ENCODE measurements at places on chromosomes 5 and 9. TPM values are rescaled to one million over a fixed set of nuclear protein-coding genes. Genes with fewer than 3 reads are reported as not detected.

LCN2 gene
- total RNA-seq: 525 TPM

DNA sequence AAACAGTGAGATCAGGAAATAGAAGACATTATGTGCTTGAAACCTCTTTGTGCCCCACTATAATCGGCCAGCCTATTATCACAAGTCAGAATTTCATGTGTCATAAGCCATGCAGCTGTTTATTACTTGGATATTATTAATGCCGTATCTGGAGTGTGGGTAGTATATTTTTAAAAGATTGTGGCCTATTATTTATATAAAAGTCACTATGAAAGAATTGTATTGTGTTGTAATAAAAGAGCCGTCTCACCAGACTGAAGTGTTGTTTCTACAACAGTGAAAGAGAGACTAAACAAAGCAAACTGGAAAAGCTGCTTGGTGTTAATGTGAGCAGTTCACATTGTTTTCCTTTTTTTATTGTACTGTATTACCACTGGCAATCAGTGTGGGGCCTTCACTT is 449.1 kb downstream of the PSAT1 start:
- no peak for ATAC-seq

DNA sequence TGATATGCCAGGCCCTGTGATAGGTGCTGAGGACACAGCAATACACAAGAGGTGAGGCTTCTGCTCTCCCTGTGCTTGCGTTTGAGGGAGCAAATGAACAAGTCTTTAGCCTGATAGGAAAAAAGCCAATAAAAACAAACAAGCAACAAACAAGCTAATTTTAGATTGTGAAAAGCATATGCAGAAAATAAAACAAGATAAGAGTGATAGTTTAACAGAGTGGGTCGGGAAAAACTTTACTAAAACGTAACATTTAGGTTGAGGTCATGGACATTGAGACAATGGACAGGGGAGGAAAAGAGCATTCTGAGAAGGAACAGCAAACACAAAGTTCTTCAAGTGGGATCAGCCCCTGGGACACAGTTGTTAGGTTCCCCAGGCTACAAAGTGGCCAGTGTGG is 4.3 kb downstream of the SMIM3 start:
- no peak for ATAC-seq

DNA sequence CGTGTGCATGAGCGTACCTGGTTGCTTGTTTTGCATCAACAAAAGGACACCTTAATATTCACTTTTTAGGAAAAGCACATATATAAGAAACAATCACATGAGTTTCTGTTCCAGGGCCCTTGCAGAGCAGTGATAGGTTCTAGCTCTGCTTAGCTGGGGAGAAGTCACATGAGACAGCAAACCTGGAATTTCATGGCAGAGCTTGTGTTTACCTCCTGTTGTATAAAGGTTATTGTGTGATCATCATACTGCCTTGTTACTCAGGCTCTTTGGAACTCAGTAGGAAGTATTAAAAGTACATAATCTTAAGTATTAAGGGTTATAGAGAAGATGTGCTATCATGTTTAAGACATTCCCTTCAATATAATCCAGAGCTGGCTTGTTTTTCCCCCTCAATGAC is 18.0 kb upstream of the VLDLR start:
- no peak for ATAC-seq

IQGAP2 gene
- total RNA-seq: 4.2 TPM

ACSL6 gene
- total RNA-seq: 0.08 TPM

- peak; percentile 41 for ATAC-seq
Measured at GRCh38 chr9:27441741-27442070, 82.4 kb upstream of the IFNK start.

CACFD1 gene
- 7.4 TPM for total RNA-seq

GRCh38 chr9:137454597-137455358 is 4.4 kb downstream of the NSMF start:
- peak; percentile 17 for ATAC-seq

GRCh38 chr9:22416692-22417060 is 29.9 kb upstream of the DMRTA1 start:
- no peak for ATAC-seq

- ATAC-seq: no peak
Measured at GRCh38 chr9:82057805-82058204, 69.2 kb downstream of the SPATA31D1 start.

SNX18 gene
- 16.2 TPM for total RNA-seq

DNA sequence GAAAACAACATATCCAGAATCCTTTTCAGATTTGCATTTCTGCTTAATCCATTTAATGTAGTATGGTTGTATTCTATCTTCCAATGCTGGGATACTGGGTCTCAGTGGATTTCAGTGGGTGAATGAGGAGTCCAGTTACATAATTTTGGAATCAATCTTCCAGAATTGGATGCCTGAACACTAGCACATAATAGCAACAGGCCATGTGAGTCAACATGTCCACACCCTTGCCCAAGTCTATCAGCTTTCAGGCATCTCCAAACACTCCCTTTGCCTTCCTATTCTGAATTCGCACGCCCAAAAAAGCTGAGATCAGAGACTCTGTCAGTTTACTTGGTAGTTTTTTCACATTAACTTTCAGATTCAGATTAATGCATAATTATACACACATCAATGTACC is 202.6 kb downstream of the TSSK1B start:
- peak; percentile 83 for ATAC-seq

NACC2 gene
- total RNA-seq: 7.0 TPM

DNA sequence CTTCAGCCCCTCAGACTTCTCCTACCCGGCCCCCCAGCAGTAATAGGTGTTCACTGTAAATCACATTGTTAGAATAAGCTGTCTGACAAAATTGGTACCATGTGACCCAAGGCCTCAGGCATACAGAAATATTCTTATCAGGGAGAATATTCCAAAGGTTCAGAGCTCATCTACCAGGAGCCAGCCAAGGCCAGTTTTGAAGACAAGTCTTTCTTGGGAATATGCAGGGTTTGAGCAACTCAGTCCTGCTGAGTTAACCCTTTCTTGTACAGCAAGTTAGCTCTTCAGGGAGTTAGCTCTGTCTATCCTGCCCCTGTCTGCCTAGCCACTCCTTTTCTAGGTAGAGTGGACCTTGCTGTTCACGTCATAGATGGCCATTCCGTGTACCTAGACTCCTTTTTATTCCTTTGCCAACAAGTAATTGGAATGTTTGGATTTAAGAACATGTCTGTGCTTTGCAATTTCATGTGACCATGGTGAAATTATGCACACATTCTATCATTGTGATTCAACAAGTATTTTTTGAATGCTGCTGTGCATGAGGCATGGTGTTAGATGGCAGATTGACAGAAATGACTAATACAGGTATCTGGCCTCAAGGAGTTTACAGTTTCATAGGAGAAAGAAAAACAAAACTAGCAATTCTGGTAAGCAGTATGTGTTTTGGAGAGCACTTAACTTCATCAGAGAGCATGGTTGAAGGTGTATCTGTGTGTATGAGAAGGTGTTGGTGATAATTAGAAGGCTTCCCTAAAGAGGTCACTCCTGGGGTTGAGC is 22.6 kb downstream of the TGFBR1 start:
- ATAC-seq: peak; percentile 93

WDR36 gene
- 23.1 TPM for total RNA-seq

KCNN2 gene
- total RNA-seq: 0.36 TPM

FOXD1 gene
- 0.88 TPM for total RNA-seq

CCNJL gene
- total RNA-seq: 2.6 TPM

- no peak for ATAC-seq
Measured at GRCh38 chr9:123373946-123374345, 17.9 kb downstream of the CRB2 start.

ADGRD2 gene
- total RNA-seq: 0.08 TPM

DNA sequence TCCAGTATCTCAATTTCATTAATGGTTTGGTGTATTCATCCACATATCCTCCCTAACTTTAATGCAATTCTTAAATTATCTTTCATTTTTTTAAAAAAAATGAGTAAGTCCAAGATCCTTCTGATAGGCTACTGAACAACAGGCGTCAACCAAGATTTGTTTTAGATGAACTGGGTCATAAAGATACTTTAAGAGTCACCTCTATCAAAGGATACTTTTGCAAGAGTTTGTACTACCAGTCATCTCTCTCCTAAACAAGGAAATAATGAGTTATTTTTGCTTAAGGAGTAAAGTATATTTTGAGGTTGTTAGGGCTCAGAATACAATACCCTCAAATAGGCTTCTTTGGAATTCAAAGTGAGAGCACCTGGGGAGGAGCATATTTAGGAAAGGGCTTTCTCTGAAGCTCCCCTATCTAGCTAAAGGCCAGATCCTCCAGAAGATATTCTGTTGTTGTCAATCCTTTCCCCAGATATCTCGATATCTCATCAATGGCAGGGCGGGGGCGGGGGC is 25.8 kb downstream of the HAVCR1 start:
- ATAC-seq: no peak

DNA sequence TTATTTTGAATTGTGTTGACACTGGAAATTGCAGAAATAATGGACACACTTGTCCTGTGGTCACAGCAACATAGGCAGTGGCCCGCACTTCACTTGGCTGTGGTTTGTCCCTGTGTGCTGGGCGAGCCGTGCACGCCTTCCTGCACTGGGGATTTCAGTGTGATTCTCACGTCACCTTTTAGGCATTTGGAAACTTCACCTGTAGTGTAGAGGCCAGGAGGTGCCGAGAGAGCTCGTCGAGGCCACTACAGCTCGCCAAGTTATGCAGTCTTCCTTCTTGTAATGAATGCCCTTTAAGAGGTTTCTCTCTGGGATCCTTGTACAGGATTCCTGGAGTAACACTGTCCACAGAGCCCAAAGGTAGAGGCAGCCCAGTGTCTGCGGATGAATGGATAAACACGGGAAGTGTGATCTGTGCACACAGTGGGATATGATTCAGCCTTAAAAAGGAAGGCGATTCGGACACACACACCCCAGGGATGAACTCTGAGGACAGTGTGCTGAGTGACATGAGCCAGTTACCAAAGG is 14.7 kb downstream of the TRAF2 start:
- ATAC-seq: peak; percentile 42

- ATAC-seq: peak; percentile 38
Measured at GRCh38 chr5:73496984-73497457, 1.2 kb upstream of the BTF3 start.

GRCh38 chr9:5879419-5880181 is 11.1 kb upstream of the MLANA start:
- peak; percentile 73 for ATAC-seq

- peak; percentile 92 for ATAC-seq
Measured at GRCh38 chr5:93800988-93801811, 59.8 kb upstream of the POU5F2 start.

- no peak for ATAC-seq
Measured at GRCh38 chr9:88574953-88575352, 40.0 kb downstream of the NXNL2 start.

DNA sequence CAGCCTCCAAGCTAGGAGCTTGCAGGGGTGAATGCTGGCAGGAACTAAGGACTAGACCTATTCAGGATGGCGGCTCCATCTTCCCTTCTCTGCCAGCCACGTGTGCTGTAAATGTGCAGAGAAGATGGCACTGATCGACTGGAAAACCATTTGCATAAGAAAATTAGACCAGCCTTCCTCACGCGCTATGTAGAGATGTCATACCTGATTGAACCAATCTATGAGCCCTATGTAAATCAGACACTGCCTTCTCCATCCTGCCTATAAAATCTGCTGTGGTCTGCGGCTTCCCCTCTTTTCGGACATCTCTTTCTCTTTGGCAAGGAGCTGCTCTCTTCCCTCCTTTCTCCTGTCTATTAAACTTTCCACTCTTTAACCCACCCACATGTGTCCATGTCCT is 91.6 kb downstream of the NPR3 start:
- ATAC-seq: no peak

DNA sequence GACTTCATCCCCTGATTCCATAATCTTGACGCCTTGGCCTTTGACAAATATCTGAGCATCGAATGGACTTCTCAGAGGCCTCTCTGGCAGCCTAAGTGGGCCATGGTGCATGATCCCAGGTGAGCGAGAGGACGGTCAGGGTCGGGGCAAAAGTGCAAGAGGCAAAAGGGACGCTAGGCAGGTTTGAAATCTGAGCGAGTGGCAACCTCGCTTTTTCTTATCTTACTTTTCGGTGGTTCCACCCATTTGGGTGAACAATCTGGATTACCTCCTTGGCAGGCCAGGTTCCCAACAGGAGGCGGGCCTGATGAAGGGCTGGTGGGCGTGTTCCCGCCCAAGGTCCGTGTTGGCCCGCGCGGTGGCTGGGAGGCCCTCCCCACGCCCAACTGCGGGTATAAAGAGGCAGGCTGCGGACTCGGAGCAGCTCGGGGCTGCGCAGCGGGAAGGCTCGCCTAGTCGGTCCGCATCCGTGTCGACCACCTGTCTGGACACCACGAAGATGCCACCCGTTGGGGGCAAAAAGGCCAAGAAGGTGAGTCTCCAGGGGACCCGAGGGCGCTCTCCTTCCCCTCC is at the start of gene BHMT:
TSS of gene BHMT (plus strand) at position 423 of the 573 bp plus-strand sequence. CDS start at position 500, 77 bp downstream.
- ATAC-seq: no peak

DNA sequence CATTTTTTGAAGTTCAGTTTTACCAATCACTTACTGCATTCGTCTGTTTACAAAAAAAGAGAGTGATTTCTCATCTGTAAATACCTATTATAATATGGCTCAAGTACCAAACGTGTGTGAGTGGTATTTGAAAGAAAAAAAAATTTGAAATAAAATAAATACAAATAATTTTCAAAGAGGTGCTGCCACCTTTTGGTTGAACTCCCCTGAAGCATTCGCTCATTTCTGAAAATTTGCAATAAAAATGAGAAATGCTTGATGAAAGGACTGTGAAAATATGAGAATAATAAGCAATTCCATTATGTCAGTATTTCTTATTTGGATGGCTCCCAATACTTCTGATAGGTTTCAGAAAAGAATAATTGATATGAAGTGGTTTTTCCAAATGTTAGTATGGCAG is 409.9 kb downstream of the CTNND2 start:
- ATAC-seq: no peak

IFNB1 gene
- not detected for total RNA-seq

- ATAC-seq: no peak
Measured at GRCh38 chr5:132237670-132238069, 10.0 kb upstream of the P4HA2 start.

GRCh38 chr9:4048441-4048840 is 251.4 kb downstream of the GLIS3 start:
- ATAC-seq: no peak

All from esophagus mucosa (tissue), 1 donor.